Daoy (cell line): ENCODE measurements at places on chromosomes 11 and 22.

- no peak for DNase-seq
These were observed 551 bp downstream of the DBX1 start for GRCh38 chr11:20159466-20160381.

GRCh38 chr22:23525510-23525909 is 54.6 kb downstream of the IGLL1 start:
- no peak for DNase-seq

DNA sequence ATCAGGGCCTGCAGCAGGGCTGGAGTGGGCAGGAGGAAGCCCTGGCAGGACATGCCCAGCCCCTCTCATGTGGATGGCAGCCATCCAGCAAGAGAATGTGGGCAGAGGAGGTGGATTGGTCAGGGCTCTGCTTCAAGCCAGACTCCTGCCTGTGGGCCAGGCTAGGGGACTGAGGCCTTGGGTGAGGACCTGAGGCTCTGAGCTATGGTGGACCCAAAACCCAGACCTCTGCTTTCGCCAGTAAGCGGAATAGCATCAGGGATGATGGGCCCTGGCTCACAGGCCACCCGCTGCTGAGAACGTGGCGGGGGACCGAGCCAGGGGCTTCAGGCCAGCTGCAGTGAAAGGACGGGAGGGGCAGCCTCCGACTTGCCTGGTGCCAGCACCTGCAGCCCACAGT is 57.4 kb downstream of the LINC01488 start:
- no peak for DNase-seq

DNA sequence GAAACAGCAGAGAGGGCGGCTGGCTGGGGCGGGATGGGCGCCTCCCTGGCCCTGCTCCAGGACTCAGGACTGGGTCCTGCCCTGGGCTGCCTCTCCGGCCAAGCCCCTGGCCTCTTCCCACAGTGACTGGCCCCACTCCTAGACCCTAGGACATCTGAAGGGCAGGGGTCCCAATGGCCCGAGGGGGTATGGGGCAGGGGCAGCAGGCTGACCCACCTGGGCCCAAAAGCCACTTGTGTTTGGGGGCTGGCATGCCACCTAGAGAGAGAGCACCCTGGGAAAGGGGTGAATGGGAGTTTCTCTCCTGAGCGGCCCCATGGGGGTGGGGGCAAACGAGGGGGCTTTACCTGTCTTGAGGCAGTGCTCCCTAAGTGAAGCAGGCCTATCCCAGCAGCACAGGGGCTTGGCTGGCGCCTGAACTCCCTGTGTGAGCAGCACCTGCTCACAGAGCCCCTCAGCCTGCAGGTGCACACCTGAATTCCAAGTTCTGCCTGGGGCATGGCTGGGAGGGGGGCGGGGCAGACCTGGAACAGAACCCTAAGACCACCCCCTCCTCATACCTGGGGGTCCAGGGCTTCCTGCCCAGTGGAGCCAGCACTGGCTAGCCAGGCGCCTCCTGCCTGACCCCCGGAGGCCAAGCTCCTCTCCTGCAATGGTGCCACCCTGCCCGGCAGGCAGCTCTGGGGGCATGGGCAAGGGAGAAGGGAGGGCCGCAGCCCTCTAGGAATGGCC is 16.9 kb downstream of the DUSP8 start:
- DNase-seq: no peak

DNA sequence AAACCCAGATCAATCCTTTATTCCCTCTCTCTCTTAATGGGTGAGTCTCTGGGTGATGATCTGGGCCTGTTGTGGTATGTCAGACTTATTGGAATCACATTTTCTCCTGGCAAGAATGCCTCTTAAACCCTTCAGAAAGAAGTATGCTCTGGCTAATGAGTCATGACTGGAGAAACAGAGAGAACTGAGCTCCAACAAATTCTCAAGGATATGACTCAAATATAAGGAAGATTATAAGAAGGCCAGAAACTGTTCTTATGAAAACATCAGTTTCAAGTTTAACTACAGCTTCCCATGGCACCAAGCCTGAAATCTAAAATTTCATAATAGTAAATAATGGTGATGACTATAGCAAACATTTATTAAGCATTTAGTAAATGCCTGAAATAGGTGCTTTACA is 83.9 kb downstream of the OR5AK2 start:
- DNase-seq: no peak

DNA sequence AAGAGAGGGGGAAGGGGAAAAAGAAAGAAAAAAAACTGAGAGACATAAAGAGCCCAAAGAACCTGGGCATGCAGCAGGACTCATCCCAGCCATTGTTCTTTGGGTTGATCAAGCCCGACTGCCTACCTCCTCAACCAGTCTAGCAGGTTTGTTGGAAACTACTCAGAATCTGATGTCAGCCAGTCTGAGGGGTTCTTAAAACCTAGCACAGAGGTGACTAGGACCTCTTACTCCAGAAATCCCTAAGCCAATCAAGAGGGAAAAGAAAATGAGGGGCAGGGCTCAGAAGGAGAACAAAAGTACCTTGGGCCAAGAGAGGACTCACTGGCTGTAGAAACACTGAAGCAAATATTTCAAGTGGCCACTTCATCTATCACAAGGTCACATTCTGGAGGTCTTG is 228.0 kb downstream of the AASDHPPT start:
- no peak for DNase-seq

GRCh38 chr22:24134090-24134846 is 47.0 kb upstream of the SUSD2 start:
- no peak for DNase-seq

GRCh38 chr22:19795617-19796008 is 35.0 kb downstream of the TBX1 start:
- no peak for DNase-seq

GRCh38 chr11:14653090-14653489 is 9.5 kb downstream of the PDE3B start:
- DNase-seq: no peak

DNA sequence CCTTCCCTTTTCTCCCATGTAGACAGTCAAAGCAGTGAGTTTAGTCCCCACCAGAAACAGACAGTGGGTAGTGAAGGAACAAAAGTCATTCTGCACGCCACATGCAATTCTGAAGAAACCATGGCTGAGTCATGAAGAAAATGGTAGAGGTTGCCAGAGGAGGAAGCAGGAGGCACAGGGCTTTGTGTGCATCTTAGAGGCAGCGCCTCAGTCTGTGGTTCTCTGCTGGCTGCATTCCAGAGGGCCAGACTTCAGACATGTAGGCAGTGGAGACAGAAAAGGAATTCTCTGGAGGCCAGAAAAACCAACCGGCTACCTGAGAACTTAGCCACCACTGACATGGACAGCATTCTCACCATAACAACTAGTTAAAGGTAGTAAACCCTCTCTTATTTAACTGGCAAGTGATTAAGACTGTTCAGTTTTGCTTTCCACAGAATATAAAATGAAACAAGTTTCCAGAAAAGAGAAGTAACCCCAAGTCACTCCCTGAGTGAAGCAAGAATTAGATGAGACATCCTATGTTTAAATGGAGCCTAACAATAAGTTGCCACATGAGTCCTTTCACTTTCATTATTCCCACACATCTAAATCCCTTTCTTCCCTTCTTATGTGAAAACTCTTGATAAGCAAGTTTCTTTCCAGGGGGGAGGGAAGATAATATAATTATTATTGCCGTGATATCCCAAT is 556.1 kb downstream of the SOX6 start:
- peak; percentile 85 for DNase-seq

GRCh38 chr11:8384199-8384821 is 120.6 kb upstream of the LMO1 start:
- DNase-seq: peak; percentile 88

- peak; percentile 57 for DNase-seq
These were observed 2.7 kb downstream of the CRYBB3 start for GRCh38 chr22:25202290-25202921.

GRCh38 chr11:47918882-47919495 is 61.4 kb upstream of the PTPRJ start:
- DNase-seq: peak; percentile 63

DNA sequence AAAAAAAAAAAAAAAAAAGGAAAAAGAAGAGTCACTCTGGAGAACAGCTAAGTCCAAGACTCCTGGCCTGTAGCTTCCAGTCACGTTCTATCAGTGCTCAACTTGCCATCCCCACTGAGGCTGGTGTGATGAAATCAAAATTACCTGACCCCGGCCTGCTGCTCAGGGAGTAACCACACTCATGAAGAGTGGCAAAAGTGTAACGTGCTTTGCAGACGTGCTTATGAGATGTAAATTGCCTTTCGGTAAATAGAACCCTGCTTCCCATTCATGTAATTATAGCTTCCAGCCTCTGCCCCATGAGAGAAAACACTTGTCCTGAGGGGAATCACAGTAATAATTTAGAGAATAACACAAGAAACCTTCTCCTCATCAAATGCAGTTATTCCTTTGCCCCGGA is 28.2 kb upstream of the CHKA start:
- no peak for DNase-seq

GRCh38 chr11:66150140-66150539 is 80.1 kb downstream of the PACS1 start:
- DNase-seq: no peak

- DNase-seq: no peak
These were observed 9.2 kb upstream of the TSKU start for GRCh38 chr11:76773921-76774361.

DNA sequence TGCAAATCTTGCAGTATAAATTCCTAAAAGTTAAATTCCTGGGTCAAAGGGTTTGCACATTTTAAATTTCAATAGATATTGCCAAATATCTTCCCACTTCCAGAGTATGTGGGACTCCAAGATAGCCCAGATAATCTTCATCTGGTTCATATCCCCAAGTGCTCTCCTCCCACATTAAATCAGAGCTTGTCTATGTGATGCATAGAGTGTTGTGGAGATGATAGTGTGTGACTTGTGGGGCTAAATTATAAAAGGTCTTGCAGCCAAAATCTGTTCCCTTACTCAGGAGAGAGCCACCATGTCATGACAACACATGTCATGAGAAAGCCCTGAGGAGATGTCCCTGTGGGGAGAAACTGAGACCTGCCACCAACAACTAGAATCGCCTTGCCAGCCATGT is 39.9 kb upstream of the TEAD1 start:
- no peak for DNase-seq

DNA sequence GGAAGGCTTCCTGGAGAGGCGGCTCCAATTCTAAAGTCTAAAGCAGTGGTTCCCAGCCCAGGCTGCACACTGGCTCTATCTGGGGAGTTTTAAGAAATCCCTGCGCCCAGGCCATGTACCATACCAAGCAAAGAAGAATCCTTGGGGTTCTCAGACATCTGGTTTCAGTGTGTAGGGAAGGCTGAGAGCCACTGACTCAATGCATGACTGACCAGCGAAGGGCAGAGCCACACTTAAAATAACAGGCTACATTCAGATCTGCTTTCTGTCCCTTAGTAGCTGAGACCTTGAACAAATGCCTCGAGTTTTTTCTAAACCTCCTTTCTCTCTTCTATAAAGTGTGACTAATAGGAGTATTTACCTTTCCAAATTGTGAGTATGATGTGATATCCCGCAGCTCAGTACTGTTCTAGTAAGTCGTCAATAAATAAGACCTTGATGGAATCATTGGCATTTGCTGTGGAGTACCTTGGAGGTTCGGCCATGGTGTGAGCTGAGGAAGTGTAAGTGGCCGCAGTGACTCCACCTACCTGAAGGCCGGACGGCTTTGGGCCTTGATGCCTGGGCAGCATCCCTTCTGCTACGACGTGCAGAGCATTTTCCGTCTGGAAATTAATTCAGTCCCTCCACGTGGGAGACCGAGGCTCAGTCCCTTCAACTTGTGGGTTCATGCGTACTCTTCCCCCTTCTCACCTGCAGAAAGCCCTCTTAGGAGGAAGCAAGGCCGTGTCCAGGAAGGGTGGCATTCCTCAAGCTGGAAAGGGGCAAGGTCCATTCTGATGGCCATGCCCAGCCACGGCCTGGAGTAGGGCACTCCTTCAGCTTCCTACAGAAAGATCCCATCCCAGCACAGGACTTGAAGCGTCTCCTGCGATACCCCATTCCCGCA is 25.1 kb downstream of the GLB1L2 start:
- no peak for DNase-seq

DNA sequence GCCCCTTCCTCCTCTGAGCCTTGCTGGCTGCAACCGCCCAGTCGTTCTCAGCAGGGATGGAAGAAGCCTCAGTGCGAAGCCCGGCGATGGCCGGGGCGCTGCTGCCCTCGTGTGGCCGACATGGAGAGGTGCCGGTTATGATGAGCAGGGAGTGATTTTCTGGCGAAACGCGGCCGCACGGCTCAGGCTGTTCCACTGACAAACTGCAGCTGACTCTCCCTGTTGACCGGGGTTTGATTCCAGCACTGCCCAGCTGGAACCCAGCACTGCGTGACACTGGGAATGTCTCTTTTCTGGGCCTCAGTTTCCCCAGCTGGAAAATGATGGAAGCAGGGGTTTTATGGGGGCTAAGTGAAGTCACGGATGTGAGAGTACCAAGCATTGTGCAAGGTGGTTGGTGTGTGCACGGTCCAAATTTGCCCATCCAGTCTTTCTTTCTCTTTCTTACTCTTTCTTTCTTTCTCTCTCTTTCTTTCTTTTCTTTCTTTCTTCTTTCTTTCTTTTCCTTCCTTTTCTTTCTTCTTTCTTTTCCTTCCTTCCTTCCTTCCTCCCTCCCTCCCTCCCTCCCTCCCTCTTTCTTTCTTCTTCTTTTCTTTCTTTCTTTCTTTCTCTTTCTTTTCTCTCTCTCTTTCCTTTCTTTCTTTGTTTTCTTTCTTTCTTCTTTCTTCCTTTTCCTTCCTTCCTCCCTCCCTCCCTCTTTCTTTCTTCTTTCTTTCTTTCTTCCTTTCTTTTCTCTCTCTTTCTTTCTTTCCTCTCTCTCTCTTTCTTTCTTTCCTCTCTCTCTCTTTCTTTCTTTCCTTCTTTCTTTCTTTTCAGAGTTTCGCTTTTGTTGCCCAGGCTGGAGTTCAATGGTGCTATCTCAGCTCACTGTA is 25.8 kb upstream of the MPPED1 start:
- peak; percentile 86 for DNase-seq

- DNase-seq: no peak
These were observed 13.7 kb upstream of the DEPDC7 start for GRCh38 chr11:33001751-33002542.

DNA sequence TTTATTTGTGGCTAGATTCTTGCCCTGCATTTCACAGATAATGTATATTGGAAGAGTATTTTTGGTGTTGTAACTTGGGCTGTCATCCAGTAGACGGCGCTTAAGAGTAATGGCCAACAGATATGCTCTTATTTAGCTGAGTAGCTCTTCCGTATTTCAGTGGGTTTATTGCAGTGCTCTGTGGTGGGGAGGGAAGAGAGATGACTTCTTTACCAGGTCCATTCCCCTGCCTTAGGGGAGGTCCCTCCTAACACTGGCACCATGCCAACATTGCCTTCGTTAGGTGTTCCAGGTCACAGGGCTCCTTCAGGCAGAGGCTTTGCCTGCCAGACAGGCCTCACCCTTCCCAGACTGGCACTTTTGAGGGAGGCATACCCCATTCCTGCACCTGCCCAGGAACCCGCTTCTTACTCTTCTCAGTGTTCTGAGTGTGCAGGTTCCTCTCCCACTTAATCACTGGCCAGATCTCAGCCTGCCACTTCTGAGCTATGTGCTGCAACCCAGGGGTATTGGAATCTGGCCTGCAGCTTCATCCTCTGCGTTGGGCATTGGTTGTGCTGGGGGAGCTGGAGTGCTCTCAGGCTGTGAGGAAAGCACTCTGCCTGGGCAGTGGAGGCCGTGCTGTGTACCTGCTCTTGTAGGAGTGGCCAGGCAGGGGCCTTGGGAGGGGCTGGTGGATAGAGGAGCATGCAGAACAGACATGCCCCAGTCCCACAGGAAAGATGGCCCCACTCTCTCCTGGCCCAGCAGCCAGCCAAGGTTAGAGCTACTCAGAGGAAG is 29.4 kb upstream of the SLN start:
- peak; percentile 43 for DNase-seq

- DNase-seq: no peak
These were observed 40.5 kb upstream of the FBLN1 start for GRCh38 chr22:45462034-45462655.

- DNase-seq: no peak
These were observed 404 bp downstream of the DCHS1 start for GRCh38 chr11:6655020-6655789.
